Tibial artery (tissue), 4 donors: ENCODE measurements at places on chromosomes 2 and 18.
A peak's percentile ranks its signal among the peaks of the same experiment; 100 is the strongest.

DNA sequence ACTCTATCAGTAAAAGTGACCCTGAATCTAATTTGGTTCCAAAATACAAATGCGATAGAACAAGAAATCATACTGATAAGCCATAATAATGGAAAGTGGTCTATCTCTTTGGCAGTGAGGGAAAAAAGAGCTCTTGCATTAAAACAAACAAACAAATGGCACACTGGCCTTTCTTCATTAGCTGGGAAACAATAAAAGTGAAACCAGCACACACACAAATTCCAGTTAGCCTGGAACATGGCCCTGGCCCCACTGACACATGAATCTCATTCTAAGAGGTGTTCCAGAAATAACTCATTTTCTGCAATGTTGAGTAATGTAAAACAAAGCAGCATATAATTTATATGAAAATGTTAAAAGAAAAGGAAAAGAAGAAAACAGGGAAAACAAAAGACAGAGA lies 79.3 kb upstream of the TGFA start:
- no peaks in the 10 kb centered on the region for H3K36me3 ChIP-seq
- H3K4me1 ChIP-seq: no peaks in the 10 kb centered on the region
- H3K27me3 ChIP-seq: no peaks in the 10 kb centered on the region
- H3K27ac ChIP-seq: no peak overlapping the region
- H3K4me3 ChIP-seq: no peak overlapping the region
- no peak for DNase-seq

DNA sequence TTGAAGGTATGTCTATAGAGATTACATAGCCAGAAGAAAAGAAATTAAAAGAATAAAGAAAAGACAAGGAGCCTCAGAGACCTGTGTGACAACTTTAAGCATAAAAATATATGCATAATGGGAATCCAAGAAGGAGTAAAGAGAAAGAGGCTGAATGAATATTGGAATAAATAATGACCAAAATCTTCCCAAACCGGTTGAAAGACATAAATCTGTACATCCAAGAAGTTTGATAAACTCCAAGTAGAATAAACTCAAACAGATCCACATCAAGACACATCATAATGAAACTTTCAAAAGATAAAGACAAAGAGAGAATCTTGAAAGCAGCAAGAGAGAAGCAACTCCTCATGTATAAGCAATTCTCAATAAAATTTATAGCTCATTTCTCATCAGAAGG lies 132.4 kb upstream of the ZNF516 start:
- H3K36me3 ChIP-seq: no peaks in the 10 kb centered on the region
- no peaks in the 10 kb centered on the region for H3K4me1 ChIP-seq
- no peak overlapping the region for H3K4me3 ChIP-seq

GRCh38 chr18:44817831-44818473 lies 137.3 kb downstream of the SETBP1 start:
- no peak overlapping the region for H3K4me3 ChIP-seq
- H3K27ac ChIP-seq: no peak overlapping the region
- H3K4me1 ChIP-seq: no peaks in the 10 kb centered on the region
- H3K27me3 ChIP-seq: no peaks in the 10 kb centered on the region
- DNase-seq: no peak

GRCh38 chr2:102317715-102318114 lies 6.4 kb downstream of the IL1RL1 start:
- no peak overlapping the region for H3K27ac ChIP-seq
- H3K4me1 ChIP-seq: no peaks in the 10 kb centered on the region
- no peak overlapping the region for H3K4me3 ChIP-seq
- DNase-seq: no peak

GRCh38 chr2:120878970-120879369 lies 143.3 kb downstream of the GLI2 start:
- no peak overlapping the region for H3K27ac ChIP-seq
- H3K27me3 ChIP-seq: no peaks in the 10 kb centered on the region
- H3K4me3 ChIP-seq: no peak overlapping the region
- peaks cover 17% of the 10 kb centered on the region for H3K4me1 ChIP-seq
- no peak for DNase-seq

GRCh38 chr2:75403991-75404428 lies 156.7 kb downstream of the EVA1A start:
- H3K4me1 ChIP-seq: no peaks in the 10 kb centered on the region
- H3K36me3 ChIP-seq: no peaks in the 10 kb centered on the region
- no peak overlapping the region for H3K27ac ChIP-seq
- no peak overlapping the region for H3K4me3 ChIP-seq
- no peaks in the 10 kb centered on the region for H3K27me3 ChIP-seq

DNA sequence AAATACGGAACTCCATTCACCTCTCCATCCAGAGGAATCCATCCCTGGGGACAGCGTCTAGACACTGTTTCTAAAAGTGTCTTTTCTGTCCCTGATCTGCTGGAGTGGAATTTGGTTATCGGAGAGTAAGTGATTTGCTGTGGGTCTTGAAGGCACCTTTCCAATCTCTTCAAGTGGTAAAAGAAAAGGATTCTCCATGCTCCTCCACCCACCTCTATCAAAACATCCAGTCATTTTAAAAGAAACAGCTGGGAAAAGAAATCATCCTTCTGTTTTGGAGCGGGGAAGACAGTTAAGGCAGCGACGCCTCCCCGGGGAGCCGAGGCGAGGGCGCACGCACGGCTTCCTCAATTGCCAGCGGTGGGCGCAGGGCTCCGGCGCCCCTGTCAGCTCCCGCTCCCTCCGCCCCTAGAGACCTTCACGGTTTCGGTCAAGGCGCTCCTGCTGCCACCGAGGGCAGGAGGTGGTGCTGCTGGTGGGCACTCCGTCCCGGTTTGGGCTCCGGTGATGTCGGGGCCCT lies 547 bp downstream of the SLC35F5 start:
- no peaks in the 10 kb centered on the region for H3K27me3 ChIP-seq
- DNase-seq: no peak

DNA sequence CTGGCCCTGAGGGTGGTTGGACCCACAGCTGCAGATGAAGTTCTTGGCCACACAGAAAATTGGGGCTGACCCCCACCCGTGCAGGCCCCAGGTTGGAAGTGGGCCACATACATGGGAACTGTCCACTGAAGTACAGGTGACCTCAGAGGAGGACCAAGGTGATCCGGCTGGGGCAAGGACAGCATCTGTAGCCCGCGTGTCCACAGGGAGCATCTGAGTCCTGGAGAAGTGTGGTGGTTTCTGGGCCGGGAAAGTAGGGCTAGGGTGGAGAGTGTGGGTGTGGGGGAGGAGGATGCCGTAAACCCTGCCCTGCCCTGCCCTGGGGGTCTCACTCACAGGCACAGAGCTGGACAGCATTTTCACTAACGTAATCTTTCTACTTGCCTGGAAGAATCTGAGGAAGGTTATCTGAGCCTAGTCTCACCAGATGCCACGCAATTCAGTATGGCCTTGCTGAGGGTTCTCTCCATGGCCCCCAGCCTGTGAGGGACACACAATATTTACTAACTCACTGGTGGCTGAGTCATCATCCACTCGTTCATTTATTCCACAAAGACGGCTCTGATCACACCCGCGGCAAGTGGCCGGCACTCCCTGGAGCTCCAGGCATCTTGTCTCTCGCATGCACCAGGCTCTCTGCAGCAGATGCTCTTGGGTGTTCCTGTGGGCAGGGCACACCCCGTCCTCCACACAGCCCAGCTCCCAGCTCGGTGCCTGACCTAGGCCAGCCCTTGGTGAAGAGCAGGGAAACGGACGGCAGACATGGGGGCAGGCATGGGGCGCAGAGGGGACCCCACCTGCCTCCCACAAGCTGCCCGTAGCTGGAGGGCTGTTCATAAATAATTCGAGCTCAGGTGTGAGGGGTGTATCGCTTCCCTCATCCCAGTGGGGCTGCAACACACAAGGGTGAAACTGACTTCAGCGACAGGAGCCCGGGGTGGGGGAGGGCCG lies 51.2 kb downstream of the INHBB start:
- H3K4me3 ChIP-seq: no peak overlapping the region
- no peak overlapping the region for H3K27ac ChIP-seq
- H3K4me1 ChIP-seq: no peaks in the 10 kb centered on the region
- no peaks in the 10 kb centered on the region for H3K36me3 ChIP-seq

DNA sequence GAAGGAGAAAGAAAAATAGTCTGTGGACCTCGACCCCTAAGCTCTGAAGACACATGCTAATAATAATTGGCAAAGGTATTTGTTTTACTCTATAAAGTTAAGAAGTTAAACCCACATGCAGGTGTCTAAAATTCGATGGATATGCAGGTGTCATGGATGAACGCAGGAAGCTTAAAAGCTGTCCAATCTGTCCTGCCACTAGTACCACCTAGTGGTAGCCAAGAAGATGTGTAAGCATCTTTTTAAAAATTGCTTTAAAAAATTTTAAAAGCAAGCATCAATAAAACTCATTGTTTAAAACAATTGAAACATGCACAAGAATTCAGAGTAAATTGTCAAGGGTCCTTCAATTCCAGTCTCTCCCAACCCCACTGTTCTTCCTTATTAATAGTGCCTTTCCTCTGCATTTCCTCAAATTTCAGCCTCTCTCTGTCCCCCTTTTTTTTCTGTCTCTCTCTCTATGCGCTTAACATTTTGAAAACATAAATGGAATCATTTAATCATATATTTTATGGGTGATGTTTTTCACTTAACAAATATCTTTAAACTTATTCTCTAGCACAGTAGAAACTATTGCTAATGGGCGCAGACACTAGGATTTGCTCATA lies 30.6 kb upstream of the PPP3R1 start:
- H3K27ac ChIP-seq: no peak overlapping the region
- H3K4me1 ChIP-seq: no peaks in the 10 kb centered on the region

DNA sequence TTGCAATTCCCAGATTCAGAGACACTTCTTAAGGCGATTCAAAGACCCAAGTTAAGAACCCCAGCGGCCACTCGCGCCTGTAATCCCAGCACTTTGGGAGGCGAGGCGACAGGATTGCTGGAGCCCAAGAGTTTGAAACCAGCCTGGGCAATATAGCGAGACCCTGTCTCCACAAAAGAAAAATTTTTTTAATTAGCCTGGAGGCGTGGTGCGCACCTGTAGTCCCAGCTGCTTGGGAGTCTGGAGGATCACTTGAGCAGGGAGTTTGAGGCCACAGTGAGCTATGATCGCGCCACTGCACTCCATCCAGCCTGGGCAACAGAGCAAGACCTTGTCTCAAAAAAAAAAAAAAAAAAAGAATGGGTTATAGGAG lies 585 bp upstream of the ANAPC1 start:
- peak overlapping the region; percentile 98 for H3K4me3 ChIP-seq
- no peak for DNase-seq
- H3K27me3 ChIP-seq: no peaks in the 10 kb centered on the region

DNA sequence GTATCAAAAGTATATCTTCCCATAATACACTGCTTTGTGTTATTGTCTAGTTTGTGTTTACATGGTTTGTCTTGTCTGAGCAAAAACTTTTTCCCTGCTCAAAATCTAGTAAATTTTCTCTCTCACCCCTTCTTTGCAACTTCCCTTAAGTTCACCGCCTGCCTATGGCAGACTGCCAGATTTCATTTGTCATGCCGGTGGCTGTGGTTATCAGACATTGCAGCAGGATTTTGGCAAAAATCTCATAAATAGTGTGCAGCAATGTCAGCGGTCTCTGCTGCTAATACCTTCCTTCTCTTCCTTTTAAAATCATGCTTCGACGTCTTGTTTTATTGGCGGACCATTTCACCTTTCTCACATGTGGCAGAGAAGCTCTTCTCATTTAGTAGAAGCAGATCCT lies 45.6 kb upstream of the TMEM178A start:
- no peaks in the 10 kb centered on the region for H3K36me3 ChIP-seq
- peak; percentile 73 for DNase-seq
- H3K4me3 ChIP-seq: no peak overlapping the region

DNA sequence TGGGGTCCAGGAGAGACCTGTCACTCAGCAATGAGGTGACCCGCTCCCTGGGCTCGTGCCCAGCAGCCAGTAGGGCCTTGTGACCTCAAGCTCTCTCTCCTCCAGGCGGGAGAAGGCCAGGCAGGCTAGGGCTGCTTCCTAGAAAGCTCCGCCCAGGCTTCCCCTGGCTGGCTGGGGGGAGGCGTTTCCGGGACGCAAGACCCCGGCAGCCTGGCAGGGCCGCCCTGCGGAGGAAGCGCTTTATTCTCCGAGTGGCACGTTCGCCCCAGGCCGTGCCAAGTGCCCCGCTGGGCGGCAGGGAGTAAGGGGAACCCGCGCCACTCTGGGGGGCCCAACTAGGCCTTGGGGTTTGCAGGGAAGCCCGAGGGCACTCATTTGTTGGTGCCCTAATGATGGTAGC lies 21.2 kb upstream of the EPAS1 start:
- no peak overlapping the region for H3K4me3 ChIP-seq
- H3K27me3 ChIP-seq: no peaks in the 10 kb centered on the region
- no peaks in the 10 kb centered on the region for H3K36me3 ChIP-seq
- H3K27ac ChIP-seq: no peak overlapping the region
- peak; percentile 63 for DNase-seq
- H3K4me1 ChIP-seq: peaks cover 7% of the 10 kb centered on the region

- DNase-seq: peak; percentile 91
- peak overlapping the region; percentile 73 for H3K27ac ChIP-seq
- no peaks in the 10 kb centered on the region for H3K36me3 ChIP-seq
- H3K27me3 ChIP-seq: no peaks in the 10 kb centered on the region
- no peak overlapping the region for H3K4me3 ChIP-seq
Measured at GRCh38 chr2:236731767-236732580, 162.3 kb downstream of the ACKR3 start.

DNA sequence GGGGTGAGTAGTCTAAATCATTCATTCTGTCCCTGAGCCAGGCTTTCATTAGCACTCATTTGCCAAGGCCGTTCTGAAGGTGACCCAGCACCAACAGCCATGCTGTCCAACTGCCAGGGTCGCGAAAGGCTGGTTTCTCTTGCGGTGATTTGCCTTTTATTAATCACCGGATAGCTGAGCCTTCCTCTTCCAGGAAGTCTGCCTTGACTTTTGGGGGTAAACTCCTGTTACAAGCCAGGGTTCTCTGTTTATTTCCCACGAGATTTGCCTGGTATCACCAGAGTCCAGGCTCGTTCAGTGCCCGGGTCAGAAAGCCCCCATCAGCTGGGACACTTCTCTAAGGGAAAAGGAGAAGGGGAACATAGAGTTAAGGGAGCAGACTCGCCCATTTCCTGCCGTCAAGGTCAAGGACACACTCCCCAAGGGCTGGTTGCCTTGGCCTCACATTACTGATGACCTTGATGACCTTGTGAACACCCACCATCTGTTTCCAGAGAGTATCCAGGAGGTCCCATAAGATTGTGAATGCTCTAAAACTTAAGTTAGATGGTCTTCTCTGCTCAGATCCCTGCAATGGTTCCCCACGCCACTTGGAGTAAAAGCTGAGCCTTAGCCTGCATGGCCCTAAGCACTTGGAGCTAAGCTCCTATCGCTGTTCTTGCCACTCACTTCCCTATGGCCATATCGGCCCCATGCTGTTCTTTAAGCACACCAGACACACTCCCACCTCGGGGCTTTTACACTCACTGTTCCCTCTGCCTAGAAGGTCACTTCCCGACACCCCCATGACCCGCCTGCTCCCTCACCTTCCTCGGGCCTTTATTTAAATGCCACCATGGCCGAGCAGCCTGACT lies 118.0 kb upstream of the STPG4 start:
- no peaks in the 10 kb centered on the region for H3K36me3 ChIP-seq
- no peak for DNase-seq
- no peak overlapping the region for H3K4me3 ChIP-seq
- H3K27me3 ChIP-seq: no peaks in the 10 kb centered on the region
- peak overlapping the region; percentile 80 for H3K27ac ChIP-seq
- peaks cover 52% of the 10 kb centered on the region for H3K4me1 ChIP-seq
